ENCODE measurements at places on chromosomes 6 and 20.

- DNase-seq = no peak
Measured at GRCh38 chr6:123854201-123854600, 50.5 kb downstream of the NKAIN2 start.

DNA sequence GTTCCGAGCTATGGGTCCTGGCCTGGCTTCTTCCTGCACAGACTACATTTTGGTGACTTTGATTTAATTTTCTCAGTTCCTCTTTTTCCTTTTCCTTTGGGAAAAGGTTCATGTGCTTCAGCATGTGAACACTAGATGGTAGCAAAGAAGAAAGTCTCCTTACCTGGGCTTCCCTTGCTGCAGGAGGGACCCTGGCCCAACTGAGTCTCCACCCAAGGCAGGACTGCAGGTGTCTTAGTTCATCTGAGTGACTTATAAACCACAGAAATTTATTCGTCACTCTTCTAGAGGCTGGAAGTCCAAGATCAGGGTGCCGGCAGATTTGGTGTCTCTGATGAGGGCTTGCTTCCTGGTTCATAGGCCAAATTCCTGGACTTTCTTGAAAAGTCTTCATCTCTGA, 163.2 kb downstream of the SYCP2 start:
- no peak for DNase-seq

- no peak for DNase-seq
Measured at GRCh38 chr6:31125586-31126363, 5.5 kb upstream of the CDSN start.

GRCh38 chr6:128807577-128807976, 75.4 kb upstream of the LAMA2 start:
- DNase-seq = peak; percentile 11

DNA sequence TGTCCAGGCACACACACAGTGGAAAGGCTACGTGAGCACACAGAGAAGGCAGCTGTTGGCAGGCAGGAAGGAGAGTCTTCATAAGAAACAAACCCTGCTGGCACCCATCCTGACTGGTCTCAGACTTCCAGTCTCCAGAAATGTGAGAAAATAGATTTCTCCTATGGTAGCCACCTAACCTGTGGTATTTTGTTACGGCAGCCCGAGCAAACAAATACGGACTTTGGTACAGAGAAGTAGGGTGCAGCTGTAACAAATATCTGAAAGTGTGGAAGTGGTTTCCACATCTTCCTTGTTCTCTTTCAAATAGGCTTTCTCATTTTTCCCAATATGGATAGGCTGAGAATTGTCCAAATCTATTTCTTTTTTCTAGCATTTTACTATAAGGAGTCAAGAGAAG, 94.6 kb downstream of the ADGB start:
- no peak for DNase-seq

DNA sequence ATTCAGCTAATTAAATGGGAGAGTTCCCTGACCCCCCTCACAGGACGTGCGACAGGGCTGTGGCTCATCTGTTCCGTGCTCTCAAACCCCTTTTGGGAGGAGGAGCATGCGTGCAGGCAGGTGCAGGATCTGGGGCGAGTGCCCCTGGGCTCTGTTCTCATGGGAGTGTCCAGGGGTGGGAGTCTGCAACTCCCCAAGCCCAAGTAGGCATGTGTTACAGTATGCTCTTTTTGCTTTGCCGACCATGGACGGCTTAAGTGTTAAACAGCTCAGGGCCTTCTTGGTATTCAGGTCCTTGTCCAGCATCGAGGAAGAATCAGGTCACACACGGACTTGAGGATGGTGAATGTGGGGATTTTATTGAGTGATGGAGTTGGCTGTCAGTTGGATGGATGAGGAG, 101.6 kb downstream of the NCOA3 start:
- no peak for DNase-seq

DNA sequence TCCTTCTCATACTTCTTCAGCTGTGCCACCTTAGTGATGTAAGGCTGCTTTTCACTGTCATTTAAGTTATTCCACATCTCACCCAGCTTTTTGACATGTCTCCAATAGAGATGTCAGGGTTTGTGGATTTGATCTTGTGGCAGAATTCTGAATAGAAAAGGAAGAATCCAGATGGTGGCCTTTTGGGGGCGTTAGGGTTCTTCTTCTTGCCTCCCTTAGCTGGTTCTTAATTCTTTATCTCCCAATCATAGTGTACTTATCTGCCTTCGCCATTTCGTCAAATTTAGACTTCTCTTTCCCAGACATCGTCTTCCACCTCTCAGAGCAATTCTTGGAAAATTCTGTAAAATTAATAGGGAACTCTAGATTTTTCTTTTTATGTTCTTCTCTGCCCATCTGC, 422.9 kb downstream of the GJA1 start:
- no peak for DNase-seq

DNA sequence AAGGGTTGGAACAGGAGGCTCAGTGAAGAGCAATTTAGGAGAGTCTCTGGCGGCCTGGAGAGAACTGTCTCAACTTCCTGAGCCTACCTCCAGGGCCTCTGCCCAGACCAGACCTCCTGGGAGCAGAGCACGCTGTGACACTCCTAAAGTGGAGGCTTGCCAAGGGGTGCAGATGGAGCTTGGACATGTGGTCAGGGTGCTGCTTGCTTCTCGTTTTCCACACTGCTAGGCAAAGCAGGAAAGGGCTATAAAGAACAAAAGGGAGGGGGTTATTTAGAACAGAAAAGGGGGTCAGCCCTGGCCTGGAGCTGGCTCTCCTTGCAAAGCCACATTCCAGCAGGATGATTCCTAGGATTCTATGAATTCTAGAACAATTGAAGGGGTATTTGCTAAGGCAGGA, 145.7 kb upstream of the GGTLC1 start:
- DNase-seq = no peak

DNA sequence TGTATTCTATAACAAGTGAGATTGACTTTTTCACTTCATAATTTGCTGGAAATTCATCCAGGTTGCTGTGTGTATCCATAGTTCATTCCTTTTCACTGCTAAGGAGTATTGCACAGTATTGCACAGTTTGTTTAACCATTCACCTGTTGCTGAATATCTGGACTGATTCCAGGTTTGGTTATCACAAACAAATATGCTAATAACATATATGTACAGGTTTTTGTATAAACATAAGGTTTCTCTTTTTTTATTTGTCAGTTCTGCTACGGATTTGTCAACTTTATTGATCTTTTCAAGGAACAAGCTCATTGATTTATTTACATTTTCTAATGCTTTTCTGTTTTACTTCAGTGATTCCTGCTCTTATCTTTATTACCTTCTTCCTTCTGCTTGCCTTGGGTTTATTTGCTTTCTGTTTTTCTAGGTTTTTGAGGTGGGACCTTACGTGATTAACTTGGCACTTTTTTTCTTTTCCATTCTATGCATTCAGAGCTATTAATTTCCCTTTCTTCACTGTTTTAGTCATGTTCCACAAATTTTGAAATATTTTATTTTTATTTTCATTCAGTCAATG, 117.0 kb upstream of the OGFRL1 start:
- no peak for DNase-seq

DNA sequence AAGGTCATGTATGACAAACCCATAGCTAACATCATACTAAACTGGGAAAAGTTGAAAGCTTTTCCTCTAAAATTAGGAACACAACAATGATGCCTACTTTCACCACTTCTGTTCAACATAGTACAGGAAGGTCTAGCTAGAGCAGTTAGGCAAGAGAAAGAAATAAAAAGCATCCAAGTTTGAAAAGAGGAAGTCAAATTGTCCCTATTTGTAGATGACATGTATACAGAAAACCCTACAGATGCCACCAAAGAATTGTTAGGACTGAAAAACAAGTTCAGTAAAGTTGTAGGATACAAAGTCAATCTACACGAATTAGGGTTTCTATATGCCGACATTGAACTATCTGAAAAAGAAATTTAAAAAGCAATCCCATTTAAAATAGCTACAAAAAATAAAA, 89.4 kb upstream of the GLP1R start:
- no peak for DNase-seq

DNA sequence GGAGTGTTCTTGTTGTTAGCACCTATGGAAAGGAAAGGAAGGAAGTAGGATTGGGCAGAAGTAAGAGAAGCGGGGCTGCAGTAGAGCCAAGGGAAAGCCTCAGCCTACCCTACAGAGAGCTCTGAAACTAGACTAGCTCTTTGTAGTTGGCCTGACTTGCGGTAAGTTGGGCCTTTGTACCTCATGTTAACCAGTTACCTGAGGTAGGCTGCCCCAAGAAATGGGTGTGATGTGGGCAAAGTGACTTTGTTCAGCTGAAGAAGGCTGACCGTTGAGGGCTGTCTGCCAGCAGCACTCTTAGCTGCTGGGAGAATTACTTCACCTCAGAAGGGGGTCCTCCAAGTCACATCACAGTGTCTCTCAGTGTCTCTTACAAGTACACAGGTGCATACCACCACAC, 54.9 kb upstream of the FAM184A start:
- DNase-seq = no peak

- no peak for DNase-seq
Measured at GRCh38 chr20:46150943-46151342, 32.8 kb downstream of the CD40 start.

DNA sequence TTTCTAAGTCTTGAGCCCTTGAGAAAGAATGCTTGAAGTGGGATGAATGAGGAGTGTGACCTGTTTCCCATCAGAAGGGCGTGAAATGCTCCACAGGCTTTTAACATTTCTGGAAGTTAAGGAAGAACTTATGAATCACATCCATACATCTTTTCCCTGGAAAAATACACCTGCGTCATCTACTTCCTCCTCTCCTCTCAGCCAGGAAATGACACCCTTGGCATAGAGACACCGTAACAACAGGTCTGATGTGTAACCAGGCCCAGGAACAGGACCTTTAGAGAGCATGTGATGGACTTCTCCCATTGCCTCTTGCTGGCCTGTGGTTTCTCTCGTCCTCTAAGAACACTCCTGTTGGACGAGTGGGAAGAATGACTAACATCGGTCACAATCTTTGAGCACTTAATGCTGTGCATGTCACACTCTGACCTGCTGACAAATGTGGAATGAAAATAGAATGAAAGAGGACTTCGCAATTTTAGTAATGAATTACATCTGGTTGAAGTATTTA, 28.5 kb upstream of the CITED2 start:
- no peak for DNase-seq

DNA sequence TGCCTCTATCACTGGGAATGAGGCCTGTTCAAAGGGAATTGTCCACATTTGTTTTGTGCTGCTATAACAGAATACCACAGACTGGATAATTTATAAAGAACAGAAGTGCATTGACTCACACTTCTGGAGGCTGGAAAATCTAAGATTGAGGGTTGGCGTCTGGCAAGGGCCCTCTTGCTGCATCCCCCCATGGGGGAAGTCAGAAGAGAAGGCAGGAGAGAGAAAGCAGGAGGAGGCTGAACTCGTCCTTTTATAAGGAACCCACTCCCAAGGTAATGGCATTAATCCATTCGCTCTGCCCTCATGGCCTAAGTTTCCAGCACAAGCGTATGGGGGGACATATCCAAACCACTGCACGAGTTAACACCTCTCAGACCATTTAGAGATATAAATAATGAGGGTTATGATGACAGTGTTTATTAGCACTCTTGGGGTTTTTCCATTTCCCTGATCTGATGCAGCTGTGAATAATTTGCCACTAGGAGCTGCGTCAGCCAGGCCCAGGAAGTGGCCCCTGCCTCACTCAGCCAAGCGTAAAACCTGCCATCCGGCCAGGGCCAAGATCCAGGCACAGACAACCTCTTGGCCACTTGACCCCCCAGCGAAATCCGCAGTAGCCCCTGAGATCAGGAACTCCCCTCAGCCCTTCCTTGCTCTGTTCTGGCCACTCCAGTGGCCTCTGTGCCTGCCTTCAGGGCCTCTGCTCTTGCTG, 14.2 kb upstream of the SLCO4A1 start:
- no peak for DNase-seq

GRCh38 chr20:50590348-50590664, 80.1 kb downstream of the PTPN1 start:
- DNase-seq = no peak

GRCh38 chr20:2470423-2471193, at the start of gene SNRPB:
SNRPB (minus strand) TSS chr20:2470789; CDS start chr20:2470690, 99 bp downstream.
- DNase-seq = peak; percentile 97

DNA sequence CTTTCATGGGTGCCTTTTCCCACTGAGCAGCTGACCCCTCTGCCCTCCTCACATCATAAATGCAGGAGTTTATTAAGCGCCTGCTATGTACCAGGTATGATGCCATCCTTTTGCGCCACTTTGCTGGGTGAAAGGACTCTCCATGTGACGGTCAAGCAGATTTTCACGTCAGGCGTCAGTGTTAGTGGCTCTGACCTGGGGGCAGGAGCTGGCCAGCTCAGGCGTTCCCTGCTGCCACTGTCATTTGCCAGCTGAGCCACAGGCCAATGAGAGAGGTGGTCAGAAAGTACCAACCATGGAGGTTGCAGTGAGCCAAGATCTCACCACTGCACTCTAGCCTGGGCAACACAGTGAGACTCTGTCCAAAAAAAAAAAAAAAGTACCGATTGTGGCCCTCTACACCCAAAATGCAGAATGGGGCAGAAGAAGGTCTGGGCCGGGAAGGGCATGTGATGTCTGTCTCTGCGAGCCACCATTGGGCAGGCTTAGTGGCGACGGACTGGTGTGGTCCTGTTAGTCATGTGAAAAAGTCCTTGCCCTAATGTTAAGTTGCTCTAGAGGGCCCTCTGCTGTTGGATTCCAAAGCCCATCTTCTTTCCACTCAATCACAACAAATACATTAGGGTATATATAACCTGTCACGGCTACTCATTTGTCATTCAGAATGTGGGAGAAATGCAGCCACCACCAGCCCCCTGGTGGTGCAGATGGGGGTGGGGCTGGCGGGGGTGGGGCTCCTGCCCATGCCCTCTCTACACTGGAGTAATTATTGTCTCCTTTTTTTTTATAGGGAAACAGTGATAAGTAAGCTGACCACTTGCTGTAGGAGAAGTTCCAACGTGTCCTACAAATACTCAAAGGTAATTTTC, 18.4 kb upstream of the SLC22A1 start:
- DNase-seq = no peak

- no peak for DNase-seq
Measured at GRCh38 chr6:11706171-11706570, 72.4 kb downstream of the ADTRP start.

GRCh38 chr20:43937591-43937990, 22.9 kb downstream of the TOX2 start:
- no peak for DNase-seq

Measured in AG04450 (cell line).